LoVo (cell line): ENCODE measurements at places on chromosomes 3 and 15.
A peak's percentile ranks its signal among the peaks of the same experiment; 100 is the strongest.

- no peak for DNase-seq
Observed at GRCh38 chr3:100264242-100264641, 3.5 kb downstream of the TBC1D23 start.

- DNase-seq = no peak
Observed at GRCh38 chr15:70031261-70031660, 66.5 kb downstream of the TLE3 start.

DNA sequence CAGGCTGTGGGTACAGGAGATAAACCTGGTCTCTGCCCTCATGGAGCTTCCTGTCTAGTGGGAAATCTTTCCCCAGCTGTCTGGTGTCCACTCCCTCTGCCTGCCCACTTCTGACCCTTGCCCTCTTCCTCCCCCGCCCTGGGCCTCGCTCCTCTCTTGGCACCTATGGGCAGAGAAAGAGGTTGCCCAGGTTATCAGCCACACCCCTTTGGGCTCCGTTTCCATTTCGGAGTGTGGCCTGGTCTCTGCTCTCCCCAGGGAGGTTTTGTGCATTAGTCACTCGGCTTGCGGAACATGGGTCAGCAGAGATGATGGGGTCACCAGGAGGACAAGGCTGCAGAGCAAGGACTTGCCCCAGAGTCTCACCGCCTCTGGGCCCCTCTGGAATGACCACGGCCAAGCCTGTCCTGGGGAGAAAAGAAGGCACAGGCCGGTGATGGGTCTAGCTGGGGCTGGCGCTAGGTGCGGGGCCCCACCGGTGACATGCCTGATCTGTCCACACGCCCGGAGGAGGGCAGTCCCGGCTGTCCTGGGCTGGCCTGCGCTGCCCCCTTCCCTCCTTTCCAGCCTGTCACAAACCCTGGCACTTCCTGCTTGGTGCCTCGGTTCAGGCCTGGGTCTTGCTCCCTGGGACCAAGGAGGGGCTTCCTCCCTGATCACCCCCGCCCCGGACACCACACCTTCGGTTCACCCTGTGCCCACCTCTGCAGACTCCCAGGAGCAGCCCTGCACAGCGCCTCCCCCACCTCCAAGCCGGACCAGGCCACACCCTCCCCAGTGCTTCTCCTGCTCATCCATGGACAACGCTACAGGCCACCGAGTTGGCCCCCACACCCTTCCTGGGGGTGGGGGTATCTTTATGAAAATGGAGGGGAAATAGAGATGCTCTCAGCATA, 35.6 kb upstream of the MUC4 start:
- DNase-seq = no peak

DNA sequence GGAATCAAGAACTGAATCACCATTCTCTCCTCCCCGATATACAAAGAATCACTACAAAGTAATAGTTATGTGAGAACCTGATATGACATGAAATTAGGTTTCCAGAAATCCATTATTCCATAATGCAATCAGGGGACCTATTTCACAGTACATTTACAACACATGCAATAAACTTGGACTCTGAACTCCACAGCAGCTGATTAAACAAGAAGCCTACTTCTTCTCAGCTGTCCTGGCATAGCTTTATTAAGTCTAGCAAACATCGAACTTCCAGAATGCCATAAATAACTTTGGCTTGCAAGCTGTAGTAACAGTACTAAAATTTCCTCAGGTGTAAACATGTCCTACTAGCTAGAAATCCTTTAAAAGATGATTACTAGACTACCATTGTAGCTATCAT, 17.8 kb downstream of the PDCD10 start:
- peak; percentile 34 for DNase-seq

DNA sequence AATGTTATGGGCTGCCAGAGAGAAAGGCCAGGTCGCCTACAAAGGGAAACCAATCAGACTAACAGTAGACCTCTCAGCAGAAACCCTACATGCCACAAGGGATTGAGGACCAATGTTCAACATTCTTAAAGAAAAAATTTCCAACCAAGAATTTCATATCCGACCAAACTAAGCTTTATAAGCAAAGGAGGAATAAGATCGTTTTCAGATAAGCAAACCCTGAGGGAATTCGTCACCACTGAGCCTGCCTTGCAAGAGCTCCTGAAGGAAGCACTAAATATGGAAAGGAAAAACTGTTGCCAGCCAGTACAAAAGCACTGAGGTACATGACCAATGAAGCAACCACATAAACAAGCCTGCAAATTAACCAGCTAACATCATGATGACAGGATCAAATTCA, 33.1 kb downstream of the PYGO1 start:
- DNase-seq = no peak

DNA sequence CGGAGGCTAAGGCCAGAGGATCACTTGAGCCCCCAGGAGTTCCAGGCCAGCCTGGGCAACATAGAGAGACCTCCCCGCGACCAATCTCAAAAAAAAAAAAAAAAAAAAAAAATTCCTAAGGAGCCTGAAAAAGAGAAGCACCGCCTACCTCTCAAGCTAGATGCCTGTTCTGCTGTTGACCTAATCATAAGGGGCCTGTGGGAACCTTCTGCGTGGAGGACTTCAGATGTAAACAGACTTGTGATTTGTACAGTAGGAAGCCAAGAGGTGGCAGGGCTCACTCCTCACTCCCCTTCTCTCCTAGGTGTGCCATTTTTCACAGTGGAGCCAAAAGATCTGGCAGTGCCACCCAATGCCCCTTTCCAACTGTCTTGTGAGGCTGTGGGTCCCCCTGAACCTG, 3.2 kb downstream of the TYRO3 start:
- DNase-seq = no peak

- DNase-seq = no peak
Observed at GRCh38 chr3:1275495-1275894, 182.7 kb downstream of the CNTN6 start.

DNA sequence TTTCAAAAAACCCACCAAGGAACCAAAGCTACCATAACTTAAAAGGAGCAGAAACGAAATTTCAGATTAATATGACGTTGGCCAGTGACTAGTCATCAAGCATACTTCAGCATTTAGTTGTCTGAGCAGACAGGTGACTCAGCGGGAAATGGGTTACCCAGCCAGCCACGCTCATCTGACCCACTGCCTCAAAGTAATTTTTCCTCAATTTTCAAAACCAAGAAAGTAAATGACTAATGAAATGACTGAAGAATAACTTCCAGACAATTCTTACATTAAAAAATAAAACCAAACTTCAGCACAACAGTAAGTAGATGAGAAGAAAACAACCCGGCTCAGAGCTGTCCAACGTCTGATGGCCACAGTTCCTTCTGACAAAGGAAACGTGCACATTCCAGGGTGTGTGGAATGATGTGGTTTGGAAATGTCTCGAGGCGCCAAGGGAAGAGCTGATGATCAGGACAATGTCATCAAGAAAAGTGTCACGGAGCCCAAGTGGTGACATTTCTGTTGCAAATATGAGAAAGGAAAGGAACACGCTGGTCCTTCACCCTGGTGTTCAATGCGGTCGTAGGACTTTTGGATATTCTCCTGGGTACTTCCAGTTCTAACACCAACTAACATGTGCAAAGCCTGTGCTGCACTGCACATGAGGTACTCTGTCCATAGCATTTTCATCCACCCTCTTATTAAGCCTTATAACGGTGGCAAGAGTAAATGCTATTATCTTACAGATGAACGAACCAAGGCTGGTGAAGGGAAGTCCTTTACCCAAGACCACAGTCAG, 79.1 kb downstream of the FOXP1 start:
- DNase-seq = peak; percentile 19

- DNase-seq = peak; percentile 22
Observed at GRCh38 chr3:107206141-107206540, 171.1 kb upstream of the CCDC54 start.

DNA sequence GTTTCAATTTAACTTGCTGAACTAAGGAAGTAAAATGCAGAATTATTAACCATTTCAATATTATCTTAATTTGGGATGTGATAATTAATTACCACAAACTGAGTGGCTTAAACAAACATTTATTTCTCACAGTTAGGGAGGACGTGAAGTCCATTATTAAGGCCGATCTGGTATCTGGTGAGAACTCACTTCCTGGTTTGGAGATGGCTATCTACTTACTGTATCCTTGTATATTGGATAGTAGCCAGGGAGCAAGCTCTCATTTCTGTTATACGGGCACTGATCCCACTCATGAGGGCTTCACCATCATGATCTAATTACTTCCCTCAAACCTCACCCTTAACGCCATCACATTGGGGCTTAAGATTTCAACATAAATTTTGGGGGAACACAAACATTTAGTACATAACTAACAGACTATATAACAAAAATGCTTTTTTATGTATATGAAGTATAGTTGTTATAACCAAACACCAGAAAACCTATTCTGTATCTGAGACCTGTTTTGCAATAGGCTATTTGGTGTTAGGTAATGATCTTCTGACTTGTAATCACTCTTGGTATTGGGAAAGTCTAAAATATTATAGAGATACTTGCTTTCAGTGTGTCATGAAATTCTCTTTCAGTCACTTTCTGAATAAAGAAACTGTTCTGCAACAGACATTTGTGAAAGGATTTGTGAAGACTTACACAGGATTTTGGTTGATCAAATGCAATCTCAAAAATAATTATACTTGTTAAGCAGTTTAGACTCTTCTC, 4.7 kb upstream of the KPNA4 start:
- DNase-seq = no peak

- peak; percentile 66 for DNase-seq
Observed at GRCh38 chr3:123884203-123884831, at the start of gene MYLK. Gene MYLK, minus strand, starts transcription at chr3:123884332. Its CDS starts 90,491 bp downstream, at chr3:123793841.

DNA sequence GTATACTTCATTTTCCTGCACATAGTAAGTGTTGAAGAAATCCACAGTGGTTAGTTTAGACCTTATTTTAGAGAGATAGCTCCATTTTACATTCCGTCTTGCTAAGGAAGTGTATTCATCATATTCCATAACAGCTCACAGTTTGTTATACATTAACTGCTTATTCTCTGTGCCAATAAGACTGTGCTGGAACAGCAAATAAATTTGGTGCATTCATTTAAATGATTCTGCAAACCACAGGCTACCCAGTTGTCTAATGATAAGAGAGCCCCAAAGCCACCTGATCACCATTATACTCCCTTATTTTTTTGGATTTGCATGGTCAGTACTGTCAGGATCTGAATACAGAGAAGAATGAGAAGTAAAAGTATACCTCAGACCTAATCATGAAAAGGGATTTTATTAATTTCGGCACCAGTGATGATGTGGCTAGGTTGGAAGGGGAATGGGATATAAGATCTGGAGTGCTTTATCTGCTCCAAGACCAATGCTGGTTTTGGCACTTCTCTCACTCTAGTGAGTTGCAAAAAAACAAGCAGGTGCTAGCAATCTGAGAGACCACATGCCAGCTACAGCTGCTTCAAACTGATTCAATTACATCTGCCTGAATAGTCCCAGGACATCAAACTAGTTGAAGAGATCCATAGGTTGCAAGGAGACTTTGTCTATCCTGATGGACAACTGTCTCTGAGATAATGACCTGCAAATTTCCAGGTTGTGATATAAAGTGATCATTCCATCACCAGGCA, 254.8 kb downstream of the ZBTB20 start:
- no peak for DNase-seq

DNA sequence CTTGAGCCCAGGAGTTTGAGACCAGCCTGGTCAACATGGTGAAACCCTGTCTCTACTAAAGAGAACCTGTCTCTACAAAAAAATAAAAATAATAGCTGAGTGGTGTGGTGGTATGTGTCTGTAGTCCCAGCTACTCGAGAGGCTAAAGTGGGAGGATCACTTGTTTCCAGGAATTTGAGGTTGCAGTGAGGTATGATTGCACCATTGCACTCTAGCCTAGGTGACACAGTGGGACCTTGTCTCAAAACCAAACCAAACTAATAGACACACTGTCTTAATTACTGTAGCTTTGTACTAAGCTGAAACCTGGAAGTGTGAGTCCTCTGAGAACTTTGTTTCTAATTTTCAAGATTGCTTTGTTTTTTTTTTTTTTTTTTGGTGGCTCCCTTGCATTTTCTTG, 30.4 kb downstream of the MGA start:
- no peak for DNase-seq

GRCh38 chr3:66195347-66195783, 25.4 kb upstream of the SLC25A26 start:
- peak; percentile 25 for DNase-seq

- no peak for DNase-seq
Observed at GRCh38 chr3:25043749-25044148, 384.3 kb upstream of the RARB start.

DNA sequence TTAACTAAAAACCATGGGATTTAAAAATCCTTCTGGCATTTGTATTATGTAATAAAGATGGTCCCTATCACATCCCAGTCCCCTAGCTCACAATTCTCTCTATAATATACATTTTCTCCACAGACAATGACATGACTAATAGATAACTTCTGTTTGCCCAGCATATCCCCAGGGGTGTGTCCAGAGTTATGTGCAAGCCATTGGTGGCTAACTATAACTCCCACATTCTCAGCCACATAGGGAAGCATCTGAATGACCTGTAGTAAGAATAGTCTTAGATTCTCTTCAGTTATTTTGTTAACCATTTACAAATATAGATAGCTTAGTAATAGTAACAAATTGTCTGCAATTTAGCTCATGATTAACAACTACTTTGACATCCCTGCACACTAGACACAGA, 52.2 kb upstream of the RBSN start:
- DNase-seq = peak; percentile 4

DNA sequence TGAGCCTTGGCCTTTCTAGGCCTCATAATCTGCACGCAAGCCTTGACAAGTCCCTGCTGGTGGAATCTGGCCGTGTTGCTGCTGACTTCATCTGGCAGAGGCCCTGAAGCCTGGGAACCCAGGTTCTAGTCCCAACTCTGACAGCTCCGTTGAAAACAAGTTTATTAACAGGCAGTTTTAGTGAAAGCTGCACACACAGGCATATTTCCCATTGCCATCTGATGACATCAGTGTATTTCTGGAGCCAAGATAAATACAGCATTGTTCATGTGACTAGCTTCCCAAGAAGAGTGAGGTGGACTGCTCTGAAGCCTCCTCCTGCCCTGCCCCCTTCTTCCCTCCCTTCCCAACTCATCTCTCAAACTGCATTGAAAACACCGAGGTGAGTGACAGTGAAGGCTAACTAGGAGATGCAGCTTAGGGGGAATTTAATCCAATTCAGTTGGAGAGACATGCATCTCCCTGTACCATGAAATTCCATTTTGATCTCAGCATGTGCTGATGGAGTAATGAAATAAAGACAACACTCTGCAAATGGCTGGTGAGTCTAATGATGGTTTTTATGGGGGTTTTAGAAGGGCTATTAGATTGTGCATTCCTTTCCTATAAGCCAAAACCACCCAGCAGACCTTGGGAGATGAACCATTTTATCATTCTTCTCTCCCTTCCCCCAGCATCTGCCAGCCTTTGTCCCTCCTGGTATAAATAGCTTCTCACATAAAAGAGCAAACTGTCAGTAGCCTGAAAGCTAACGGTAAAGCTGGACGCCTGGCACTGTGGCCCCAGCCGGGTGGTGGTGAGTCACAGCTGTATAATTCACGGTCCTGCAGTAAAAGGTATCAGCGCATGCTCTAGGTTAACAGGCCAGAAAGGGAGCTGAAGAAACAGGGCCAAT, 38.0 kb downstream of the PRICKLE2 start:
- DNase-seq = peak; percentile 39

GRCh38 chr15:79615754-79616153, 183.6 kb downstream of the MINAR1 start:
- DNase-seq = no peak

- no peak for DNase-seq
Observed at GRCh38 chr3:48217449-48217848, 5.8 kb upstream of the CAMP start.
